Activated CD8-positive, alpha-beta memory T cell treated with anti-CD3 and anti-CD28 coated beads for 1 hour (primary cell): ENCODE measurements at places on chromosomes 2 and 18.
A peak's percentile ranks its signal among the peaks of the same experiment; 100 is the strongest.

- no peak for DNase-seq
Measured at GRCh38 chr2:28619213-28620196, 123.6 kb downstream of the PLB1 start.

DNA sequence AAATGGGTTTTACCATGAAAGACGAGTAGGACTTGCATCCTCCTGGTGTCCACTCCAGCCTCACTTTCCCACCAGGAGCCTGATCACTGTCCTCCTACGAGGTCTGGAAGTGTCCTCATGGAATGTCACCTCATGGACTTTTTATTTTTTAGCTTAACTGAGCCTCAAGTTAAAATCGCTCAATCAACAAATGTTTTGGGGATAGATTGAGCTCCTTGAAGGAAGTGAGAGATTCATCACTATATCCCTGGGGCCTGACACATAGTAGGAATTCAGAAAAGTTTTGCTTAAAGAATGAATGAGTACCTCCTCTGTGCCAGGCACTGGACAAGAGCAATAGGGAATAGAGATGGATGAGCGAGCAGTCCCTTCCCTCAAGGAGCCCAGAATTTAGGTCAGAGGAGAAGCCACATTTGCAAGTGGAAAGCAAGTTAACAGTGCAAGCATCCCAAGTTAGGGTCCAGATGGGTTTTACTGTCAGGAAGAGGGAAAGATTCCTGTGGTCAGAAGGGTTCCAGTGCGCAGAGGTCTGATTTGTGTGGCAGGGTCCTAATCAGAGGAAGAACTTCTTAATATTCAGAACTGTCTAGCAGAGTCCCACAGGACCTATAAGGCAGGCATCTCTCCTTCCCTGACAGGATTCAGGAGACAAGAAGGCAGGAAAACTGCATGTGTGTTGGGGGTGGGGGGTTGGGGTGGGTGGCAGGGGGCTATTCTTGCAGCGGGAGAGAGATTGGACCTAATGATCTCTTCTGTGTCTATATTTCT lies 67.0 kb downstream of the MYCN start:
- DNase-seq, result no peak

DNA sequence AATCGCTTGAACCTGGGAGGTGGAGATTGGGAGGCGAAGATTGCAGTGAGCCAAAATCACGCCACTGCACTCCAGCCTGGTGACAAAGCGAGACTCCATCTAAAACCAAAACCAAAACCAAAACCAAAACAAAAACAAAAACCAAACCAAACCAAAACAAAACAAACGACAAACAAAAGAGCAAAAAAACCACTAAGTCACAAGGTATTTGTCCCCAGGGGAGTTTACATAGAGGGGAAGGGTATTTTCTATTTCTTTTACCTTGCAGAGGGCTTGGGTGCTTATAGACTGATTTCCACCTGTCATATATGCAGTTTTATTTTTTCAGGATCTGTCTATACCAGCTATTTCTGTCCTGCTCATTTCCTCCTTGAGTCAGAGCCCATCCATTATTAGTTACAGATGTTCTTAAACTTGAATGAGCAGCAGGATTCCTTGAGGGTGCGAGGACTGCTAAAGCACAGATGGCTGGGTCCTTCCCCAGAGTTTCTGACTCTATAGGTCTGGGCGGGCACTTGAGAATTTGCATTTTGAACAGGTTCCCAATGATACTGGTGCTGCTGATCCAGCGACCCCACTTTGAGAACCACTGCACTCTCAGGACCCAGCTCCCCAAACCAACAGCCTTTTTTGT lies 102.2 kb upstream of the UXS1 start:
- DNase-seq, result no peak

- no peak for DNase-seq
Measured at GRCh38 chr2:112494828-112495227, 12.9 kb downstream of the TTL start.

DNA sequence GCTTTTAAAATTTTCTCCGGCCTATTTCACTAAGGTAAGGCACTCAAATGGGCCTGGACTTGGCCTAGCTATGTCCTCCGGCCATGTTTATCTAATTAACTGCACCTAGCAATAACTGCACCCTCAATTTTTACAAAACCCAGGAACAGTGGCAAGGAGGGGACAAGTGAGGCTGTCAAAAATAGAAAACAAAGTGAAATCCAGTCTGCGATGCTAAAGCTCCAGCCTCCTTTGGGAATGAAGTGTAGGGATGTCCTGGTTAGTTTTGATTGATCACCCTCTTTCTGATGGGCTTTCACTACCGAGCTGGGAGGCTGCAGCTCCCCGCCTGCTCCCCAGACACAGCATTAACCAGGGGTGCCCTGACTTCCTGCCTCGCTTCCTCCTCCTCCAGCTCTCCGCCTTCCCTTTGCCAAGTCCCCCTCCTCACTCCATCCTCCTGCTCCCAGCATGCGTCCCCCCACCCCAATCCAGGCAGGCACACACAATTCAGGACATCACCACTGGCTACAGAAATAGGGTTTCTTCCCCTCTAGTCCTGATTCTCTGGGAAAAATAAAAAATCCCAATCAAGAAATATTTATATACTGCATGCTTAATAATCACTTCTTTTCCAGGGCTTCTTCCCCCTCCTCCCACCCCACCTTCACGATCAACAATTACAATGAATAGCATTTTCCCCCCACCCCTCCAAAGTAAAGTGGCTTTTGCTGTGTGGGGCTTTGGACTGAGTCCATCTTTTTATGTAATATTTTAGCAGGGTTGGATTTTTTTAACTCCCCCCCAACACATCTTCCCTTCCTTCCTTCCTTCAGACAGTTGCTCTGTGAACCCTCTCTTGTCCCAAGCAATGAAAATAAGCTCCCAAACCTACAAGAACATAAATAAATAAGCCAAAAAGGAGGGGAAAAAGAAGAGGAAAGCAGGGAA lies 3.3 kb upstream of the POU3F3 start:
- no peak for DNase-seq

DNA sequence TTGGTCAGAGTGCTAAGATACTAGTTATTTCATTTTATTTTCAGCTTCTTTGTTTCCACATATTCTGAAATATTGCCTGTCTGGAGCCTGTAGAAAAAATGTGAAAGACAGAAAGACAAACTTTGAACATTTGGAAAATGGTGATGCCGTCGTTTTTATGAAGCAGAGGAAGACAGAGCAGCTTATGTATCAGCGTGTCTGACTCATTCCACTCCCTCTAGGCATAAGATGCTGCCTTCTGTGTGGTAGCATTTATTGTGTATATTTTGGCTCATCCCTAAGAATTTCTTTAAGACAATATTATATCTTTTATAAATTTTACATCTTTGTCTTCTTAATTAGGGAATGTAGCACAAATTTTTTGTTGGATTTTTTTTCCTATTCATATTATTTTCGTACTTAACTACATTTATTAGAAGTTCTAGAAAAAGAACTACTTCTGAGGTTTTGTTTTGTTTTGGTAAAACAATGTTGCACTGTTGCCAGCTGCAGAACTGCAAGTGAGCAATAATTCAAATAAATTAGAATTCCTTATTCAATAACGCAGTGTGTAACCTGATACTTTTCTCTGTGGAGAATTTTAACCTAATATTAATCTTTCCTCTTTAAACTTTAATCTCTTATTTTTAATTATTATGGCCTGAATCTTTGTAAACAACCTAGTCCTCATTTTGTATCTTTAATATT lies 300.4 kb downstream of the ZNF407 start:
- DNase-seq, result no peak

- peak; percentile 38 for DNase-seq
Measured at GRCh38 chr2:105802587-105802986, 57.9 kb downstream of the NCK2 start.

GRCh38 chr2:176689711-176690110 lies 420.5 kb downstream of the MTX2 start:
- no peak for DNase-seq

DNA sequence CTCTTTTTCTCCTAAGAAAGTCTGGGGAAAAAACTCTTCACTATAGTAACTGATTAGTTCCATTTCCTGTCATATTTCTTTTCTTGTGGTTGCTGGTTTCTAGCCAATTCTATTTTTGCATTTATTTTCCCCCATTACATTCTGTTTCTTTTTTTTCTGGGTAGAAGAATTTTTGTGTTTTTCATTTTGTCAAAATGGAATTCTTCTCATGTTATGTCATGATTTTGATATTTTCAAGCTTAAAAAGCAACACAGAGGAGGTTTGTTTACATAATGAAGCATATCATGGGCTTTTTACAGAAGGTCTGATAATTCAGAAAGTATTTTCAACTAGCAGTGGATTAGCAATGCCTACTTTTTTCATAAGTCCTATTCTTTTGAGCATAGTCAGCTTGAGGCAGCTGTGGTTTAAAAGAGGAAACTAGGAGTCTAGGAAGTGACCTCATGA lies 102.0 kb downstream of the MAP2 start:
- no peak for DNase-seq

- no peak for DNase-seq
Measured at GRCh38 chr2:224111576-224111975, 72.5 kb upstream of the SERPINE2 start.

- DNase-seq, result no peak
Measured at GRCh38 chr2:235206980-235207579, 255.3 kb downstream of the SH3BP4 start.

DNA sequence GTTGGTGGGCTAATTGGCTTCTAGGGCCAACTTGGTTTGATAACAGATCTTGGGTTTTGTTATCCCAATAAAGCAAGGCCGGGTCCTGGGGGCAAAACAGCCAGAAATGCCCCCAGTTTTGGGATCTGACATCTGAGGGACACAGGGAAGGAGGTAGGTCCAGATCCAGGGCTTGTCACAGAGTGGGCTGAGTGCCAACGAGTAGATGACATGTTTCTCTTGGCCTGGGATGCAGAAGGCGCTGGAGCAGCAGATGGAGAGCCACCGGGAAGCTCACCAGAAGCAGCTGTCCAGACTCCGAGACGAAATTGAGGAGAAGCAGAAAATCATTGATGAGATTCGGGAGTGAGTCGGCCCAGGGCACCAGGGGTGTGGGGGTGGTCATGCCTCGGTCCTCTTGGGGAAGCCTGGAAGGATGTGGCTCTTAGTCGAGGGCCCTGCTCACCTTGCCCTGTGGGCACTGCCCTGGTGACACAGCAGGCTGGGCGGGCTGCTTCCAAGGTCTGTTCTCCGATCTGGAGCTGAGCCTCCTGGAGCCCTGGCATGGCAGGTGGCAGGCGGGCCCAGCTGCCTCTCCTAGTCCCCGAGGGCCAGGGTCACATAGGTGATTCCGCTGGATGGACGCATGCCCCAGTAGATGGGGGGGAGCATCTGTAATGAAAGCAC lies 40.2 kb upstream of the LYPD6B start:
- no peak for DNase-seq

DNA sequence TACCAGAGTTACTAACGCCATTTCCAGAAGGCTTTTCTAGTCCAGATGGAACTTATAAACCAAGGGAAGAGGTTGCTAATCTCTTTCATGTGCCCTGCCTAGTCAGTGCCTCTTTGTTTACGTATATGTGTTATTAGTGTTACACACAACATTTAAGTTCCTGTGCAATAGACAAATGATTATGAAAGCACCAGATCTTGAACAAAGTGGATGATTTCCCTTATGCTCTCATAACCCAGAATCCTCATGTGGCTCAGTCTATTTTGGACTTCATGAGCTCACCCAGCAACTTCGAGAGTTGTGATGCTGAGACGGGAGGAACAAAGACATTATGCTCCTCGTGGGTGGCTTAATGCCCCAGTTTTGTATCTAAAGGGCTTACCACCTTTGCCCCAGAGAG lies 214.4 kb upstream of the SP5 start:
- DNase-seq, result no peak

- no peak for DNase-seq
Measured at GRCh38 chr2:200786826-200787225, 24.9 kb upstream of the BZW1 start.

DNA sequence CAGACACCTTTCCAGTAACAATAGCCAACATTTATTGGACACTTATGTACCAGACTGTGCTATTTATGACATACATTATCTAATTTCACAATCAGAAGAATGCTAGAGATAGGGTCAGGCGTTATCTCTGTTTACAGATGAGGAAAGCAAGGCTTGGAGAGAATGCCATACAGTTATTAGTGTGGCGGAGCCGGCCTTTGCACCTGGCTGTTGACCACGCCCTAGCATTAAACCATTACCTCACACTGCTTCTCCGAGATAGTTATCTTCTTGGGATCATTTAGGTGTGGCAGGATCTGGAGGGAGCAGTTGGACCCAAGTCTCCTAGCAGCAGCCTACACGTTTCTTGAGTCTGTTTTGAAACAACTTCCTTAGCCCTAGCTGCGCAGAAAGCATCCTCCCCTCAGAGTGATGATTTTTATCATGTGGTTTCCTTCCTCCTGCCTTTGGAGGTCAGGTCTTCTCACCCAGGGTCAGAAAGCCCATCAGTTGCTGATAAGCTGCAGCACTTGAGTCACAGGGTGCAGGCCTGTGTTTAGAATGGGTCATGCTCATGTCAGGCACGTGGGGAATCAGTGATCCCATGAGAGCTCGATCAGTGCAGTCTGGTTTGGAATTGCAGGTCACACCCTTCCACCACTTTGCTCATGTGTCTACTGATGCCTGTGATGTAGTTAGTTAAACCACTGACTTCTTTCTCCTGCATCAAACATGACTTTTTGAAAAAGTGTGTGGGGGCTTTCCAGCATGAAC lies 118.2 kb downstream of the SPTBN1 start:
- peak; percentile 61 for DNase-seq

GRCh38 chr2:201939453-201939941 lies 94.2 kb upstream of the FZD7 start:
- no peak for DNase-seq

DNA sequence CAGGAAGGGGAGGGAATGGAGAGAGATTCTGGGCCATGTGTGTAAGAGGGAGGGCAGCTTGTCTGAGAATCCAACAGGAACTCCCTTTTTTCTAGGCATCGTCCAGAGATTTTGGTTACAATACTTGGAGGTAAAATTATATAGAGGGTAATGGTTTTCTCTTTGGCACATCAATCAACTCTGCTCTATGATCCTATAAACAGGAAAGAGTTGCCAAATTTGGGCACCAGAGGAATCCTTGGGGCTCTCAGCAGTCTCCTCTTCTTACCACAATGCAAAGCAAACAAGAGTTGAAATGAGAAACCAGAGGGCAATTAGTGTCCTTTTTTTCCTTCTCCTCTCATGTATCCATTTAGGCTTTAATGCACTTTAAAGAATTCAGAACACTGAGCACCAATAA lies 243.4 kb downstream of the SLC8A1 start:
- DNase-seq, result no peak

GRCh38 chr2:152564754-152565551 lies 152.3 kb downstream of the PRPF40A start:
- DNase-seq, result no peak

DNA sequence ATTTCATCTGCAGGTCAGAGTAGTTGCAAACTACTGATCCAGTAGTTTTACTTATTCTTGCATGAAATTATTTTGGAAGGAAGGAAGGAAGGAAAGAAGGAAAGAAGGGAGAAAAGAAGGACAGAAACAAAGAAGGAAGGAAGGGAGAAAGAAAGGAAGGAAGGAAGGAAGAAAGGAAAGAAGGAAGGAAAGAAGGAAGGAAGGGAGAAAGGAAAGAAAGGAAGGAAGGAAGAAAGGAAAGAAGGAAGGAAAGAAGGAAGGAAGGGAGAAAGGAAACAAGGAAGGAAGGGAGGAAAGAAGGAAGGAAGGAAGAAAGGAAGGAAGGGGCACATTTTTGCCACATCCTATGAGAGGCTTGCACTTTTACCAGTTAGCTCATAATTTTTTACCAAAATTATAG lies 186.2 kb downstream of the LRRTM4 start:
- DNase-seq, result no peak
